ENCODE measurements at places on chromosomes 12 and 14. TPM values are rescaled to one million over a fixed set of nuclear protein-coding genes. Genes with fewer than 3 reads are reported as not detected.

The APOF gene
- polyA plus RNA-seq: not detected

The ARHGAP9 gene
- polyA plus RNA-seq: 1.0 TPM

The ACVR1B gene
- 13.5 TPM for polyA plus RNA-seq

The STXBP6 gene
- polyA plus RNA-seq: 0.36 TPM

The SELPLG gene
- polyA plus RNA-seq: 2.8 TPM

The ABCC9 gene
- polyA plus RNA-seq: 0.02 TPM

The SYNDIG1L gene
- polyA plus RNA-seq: not detected

The ANAPC5 gene
- 110 TPM for polyA plus RNA-seq

The LMNTD1 gene
- 0.32 TPM for polyA plus RNA-seq

The DENND5B gene
- polyA plus RNA-seq: 5.3 TPM

The RNFT2 gene
- polyA plus RNA-seq: 3.8 TPM

The OVCH1 gene
- polyA plus RNA-seq: not detected

The AMDHD1 gene
- 0.07 TPM for polyA plus RNA-seq

The ENDOU gene
- not detected for polyA plus RNA-seq

- H3K27me3 ChIP-seq: no peaks in the 10 kb centered on the region
- peaks cover 27% of the 10 kb centered on the region for H3K4me1 ChIP-seq
- H3K27ac ChIP-seq: no peak overlapping the region
- peaks cover 3% of the 10 kb centered on the region for H3K36me3 ChIP-seq
Observed at GRCh38 chr12:57756406-57757341, 1.8 kb downstream of the MARCHF9 start.

- H3K36me3 ChIP-seq: no peaks in the 10 kb centered on the region
- no peaks in the 10 kb centered on the region for H3K27me3 ChIP-seq
- no peak for DNase-seq
- peaks cover 6% of the 10 kb centered on the region for H3K4me1 ChIP-seq
- no peak overlapping the region for H3K27ac ChIP-seq
Observed at GRCh38 chr12:49274396-49275069, 9.7 kb downstream of the TUBA1C start.

DNA sequence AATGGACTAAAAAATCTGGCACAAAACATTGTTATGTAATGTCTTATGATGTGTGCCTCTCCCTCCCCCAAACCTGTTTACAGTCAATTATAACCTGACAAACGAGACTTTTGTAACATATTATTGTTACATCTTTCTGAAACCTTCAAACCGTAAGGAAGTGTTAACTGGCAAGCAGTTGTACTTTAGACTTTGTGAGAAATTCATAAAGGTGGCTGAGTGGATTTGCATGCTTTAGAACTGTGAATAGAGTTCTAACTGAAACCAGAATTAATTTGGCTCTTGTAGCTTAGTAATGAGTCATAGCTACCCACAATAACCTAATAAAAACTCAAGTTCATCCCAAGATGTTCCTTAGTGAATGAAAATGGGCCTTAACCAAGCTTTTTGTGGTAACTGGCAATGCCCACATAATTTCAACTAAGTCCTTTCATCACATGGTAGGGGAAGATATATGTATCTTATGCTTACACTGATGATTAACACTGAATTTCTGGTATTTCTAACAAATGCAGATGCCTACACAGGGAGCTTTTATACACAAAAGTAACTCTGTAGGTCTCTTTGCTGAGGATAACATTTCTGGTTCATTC lies 29.7 kb downstream of the RAD9B start:
- no peak overlapping the region for H3K27ac ChIP-seq
- H3K4me1 ChIP-seq: peaks cover 10% of the 10 kb centered on the region
- H3K36me3 ChIP-seq: peaks cover 16% of the 10 kb centered on the region
- no peaks in the 10 kb centered on the region for H3K27me3 ChIP-seq
- DNase-seq: no peak
- H3K4me3 ChIP-seq: no peak overlapping the region

GRCh38 chr12:40829738-40830144 lies 137.5 kb downstream of the CNTN1 start:
- no peaks in the 10 kb centered on the region for H3K36me3 ChIP-seq
- H3K4me1 ChIP-seq: no peaks in the 10 kb centered on the region
- no peak overlapping the region for H3K27ac ChIP-seq

GRCh38 chr12:104121001-104121400 lies 17.0 kb downstream of the NFYB start:
- H3K36me3 ChIP-seq: peaks cover 65% of the 10 kb centered on the region
- peak overlapping the region; percentile 59 for H3K27ac ChIP-seq
- H3K27me3 ChIP-seq: no peaks in the 10 kb centered on the region
- no peak overlapping the region for H3K4me3 ChIP-seq

DNA sequence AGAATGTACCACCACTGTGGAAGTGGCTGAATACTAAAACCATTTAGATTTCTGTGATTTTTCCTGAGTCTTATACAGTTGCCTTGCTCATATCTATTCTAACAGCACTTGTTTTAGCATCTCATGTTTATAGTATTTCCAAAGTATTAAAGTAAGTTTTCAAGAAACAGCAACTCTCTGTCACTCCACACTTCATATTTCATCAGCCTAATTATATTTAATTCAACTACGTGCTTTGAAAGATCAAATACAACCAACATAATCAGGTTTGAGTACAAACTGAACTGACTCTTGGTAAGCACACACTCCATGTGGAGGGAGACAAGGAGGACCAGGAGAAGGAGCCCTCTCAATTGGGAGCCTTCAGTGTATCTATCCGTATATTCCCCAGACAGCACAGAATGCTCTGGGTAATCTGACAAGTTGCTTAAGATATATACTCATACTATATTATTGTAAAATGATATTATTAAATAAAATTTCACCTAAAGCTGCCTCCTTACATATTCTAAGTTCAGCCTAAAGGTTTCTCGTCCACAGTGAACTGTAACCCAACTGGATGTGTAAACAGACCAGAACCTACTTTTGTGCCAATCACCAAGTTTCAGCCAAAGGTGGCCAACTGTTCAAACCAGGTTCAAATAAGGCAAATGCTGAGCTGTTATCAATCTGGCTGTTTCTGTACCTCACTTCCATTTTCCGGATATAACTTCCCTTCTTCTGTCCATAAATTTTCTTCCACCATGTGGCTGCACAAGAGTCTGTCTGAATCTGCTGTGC lies 105.0 kb upstream of the RASSF8 start:
- H3K36me3 ChIP-seq: no peaks in the 10 kb centered on the region
- H3K27me3 ChIP-seq: no peaks in the 10 kb centered on the region
- no peaks in the 10 kb centered on the region for H3K4me1 ChIP-seq
- H3K4me3 ChIP-seq: no peak overlapping the region
- no peak for DNase-seq

GRCh38 chr12:130813436-130813835 lies 25.6 kb downstream of the STX2 start:
- H3K36me3 ChIP-seq: peaks cover 45% of the 10 kb centered on the region
- no peaks in the 10 kb centered on the region for H3K4me1 ChIP-seq
- H3K27me3 ChIP-seq: no peaks in the 10 kb centered on the region

DNA sequence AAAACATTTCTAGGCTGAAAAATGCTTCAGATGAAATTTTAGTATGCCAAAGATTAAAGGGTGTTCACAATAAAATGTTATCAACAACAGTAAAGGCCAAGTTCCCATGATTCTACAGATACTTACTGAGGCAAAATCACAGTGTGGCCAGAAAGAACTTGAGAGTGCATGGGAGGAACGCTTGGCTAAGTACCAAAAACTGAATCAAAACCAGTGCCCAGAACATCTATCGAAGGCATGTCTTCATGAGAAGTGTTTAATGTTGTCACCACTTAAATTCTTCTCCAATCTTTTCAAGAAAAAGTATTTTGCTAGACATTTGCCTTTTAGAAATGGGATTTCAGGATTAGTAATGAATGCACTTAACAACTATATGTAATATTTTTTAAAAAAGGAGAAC lies 41.5 kb downstream of the KIF21A start:
- H3K27ac ChIP-seq: peak overlapping the region; percentile 65
- H3K27me3 ChIP-seq: no peaks in the 10 kb centered on the region
- no peak for DNase-seq
- no peak overlapping the region for H3K4me3 ChIP-seq
- H3K36me3 ChIP-seq: no peaks in the 10 kb centered on the region

GRCh38 chr12:3097186-3097804 lies 20.1 kb downstream of the TSPAN9 start:
- peak overlapping the region; percentile 71 for H3K27ac ChIP-seq
- no peaks in the 10 kb centered on the region for H3K27me3 ChIP-seq
- no peak overlapping the region for H3K4me3 ChIP-seq
- H3K4me1 ChIP-seq: peaks cover 18% of the 10 kb centered on the region
- no peaks in the 10 kb centered on the region for H3K36me3 ChIP-seq

GRCh38 chr14:63895510-63895909 lies 42.7 kb downstream of the SYNE2 start:
- H3K36me3 ChIP-seq: no peaks in the 10 kb centered on the region
- no peak for DNase-seq
- peak overlapping the region; percentile 78 for H3K27ac ChIP-seq
- H3K4me3 ChIP-seq: no peak overlapping the region

DNA sequence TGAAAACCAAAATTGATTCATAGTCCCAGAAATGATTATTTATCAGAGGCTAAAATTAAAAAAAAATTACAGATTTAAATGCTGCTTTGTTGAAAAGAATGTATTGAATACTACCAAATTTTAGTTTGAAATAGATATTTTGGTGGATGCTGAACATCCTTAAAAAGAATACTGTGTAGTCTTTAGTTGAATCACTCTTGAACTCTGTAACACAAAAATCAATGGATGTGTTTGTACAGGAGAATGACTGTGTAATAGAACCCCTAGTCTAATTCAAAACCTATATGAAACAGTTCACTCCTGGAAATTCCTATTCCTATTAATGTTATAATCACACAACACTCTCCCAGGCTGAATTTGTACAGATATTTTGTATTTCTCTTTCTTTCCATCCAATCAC lies 1.5 kb upstream of the TSPAN8 start:
- no peaks in the 10 kb centered on the region for H3K27me3 ChIP-seq
- no peak for DNase-seq
- no peaks in the 10 kb centered on the region for H3K36me3 ChIP-seq
- peaks cover 5% of the 10 kb centered on the region for H3K4me1 ChIP-seq

GRCh38 chr12:64139021-64139420 lies 83.1 kb downstream of the KICS2 start:
- H3K4me1 ChIP-seq: no peaks in the 10 kb centered on the region
- H3K4me3 ChIP-seq: no peak overlapping the region
- no peak overlapping the region for H3K27ac ChIP-seq
- DNase-seq: no peak

GRCh38 chr14:72350215-72350614 lies 418.0 kb downstream of the RGS6 start:
- H3K36me3 ChIP-seq: no peaks in the 10 kb centered on the region
- no peak for DNase-seq
- no peaks in the 10 kb centered on the region for H3K4me1 ChIP-seq
- no peak overlapping the region for H3K4me3 ChIP-seq
- no peak overlapping the region for H3K27ac ChIP-seq
- H3K27me3 ChIP-seq: no peaks in the 10 kb centered on the region

- no peak overlapping the region for H3K4me3 ChIP-seq
- H3K36me3 ChIP-seq: no peaks in the 10 kb centered on the region
- DNase-seq: no peak
- H3K27ac ChIP-seq: no peak overlapping the region
- H3K4me1 ChIP-seq: peaks cover 9% of the 10 kb centered on the region
- no peaks in the 10 kb centered on the region for H3K27me3 ChIP-seq
Observed at GRCh38 chr12:46839964-46840363, 14.2 kb upstream of the SLC38A4 start.

GRCh38 chr14:66237741-66238140 lies 248.4 kb upstream of the CCDC196 start:
- no peaks in the 10 kb centered on the region for H3K27me3 ChIP-seq
- H3K4me1 ChIP-seq: peaks cover 22% of the 10 kb centered on the region
- no peak for DNase-seq
- H3K36me3 ChIP-seq: no peaks in the 10 kb centered on the region
- no peak overlapping the region for H3K4me3 ChIP-seq

DNA sequence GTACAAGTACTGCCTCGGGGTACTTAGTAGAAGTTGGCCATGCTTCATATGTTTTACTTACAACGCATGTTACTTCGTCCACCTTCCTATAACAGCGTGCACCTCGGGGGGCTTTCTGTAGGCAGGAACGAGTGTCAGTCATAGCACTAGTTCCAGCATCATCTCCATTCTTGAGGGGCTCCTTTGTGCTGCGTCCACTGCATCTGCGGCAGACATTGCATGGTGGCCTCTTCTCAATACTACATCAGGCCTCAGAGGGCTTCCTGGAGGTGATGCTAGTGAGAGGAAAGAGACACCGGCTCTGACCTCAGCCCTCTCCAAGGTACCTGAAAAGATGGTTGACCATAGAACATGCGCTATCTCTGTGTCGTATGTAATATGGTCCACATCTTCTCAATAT lies 121.2 kb upstream of the RTL1 start:
- no peaks in the 10 kb centered on the region for H3K4me1 ChIP-seq
- H3K4me3 ChIP-seq: no peak overlapping the region
- no peak for DNase-seq
- H3K36me3 ChIP-seq: no peaks in the 10 kb centered on the region
- no peak overlapping the region for H3K27ac ChIP-seq

GRCh38 chr12:42143452-42144157 lies 1.1 kb downstream of the GXYLT1 start:
- peaks cover 4% of the 10 kb centered on the region for H3K4me1 ChIP-seq
- H3K27ac ChIP-seq: peak overlapping the region; percentile 53
- H3K27me3 ChIP-seq: no peaks in the 10 kb centered on the region
- DNase-seq: peak; percentile 34

- H3K4me3 ChIP-seq: no peak overlapping the region
- H3K36me3 ChIP-seq: no peaks in the 10 kb centered on the region
- no peaks in the 10 kb centered on the region for H3K4me1 ChIP-seq
- H3K27ac ChIP-seq: no peak overlapping the region
- peaks cover 4% of the 10 kb centered on the region for H3K27me3 ChIP-seq
- no peak for DNase-seq
Observed at GRCh38 chr12:5110345-5110744, 66.7 kb downstream of the KCNA5 start.

- no peak overlapping the region for H3K4me3 ChIP-seq
- 0 out of 2 replicates have a peak, but pooled peaks cover 6% of the 10 kb centered on the region for H3K4me1 ChIP-seq
- H3K27me3 ChIP-seq: no peaks in the 10 kb centered on the region
- peak; percentile 81 for DNase-seq
- no peak overlapping the region for H3K27ac ChIP-seq
- H3K36me3 ChIP-seq: no peaks in the 10 kb centered on the region
Observed at GRCh38 chr14:99982537-99983250, 82.5 kb upstream of the EVL start.

GRCh38 chr14:95056476-95056875 lies 100.9 kb downstream of the DICER1 start:
- H3K36me3 ChIP-seq: no peaks in the 10 kb centered on the region
- DNase-seq: no peak
- no peaks in the 10 kb centered on the region for H3K4me1 ChIP-seq
- H3K27me3 ChIP-seq: no peaks in the 10 kb centered on the region
- no peak overlapping the region for H3K4me3 ChIP-seq
- no peak overlapping the region for H3K27ac ChIP-seq

- no peak overlapping the region for H3K4me3 ChIP-seq
- no peak for DNase-seq
- peaks cover 14% of the 10 kb centered on the region for H3K4me1 ChIP-seq
- H3K27me3 ChIP-seq: no peaks in the 10 kb centered on the region
- no peaks in the 10 kb centered on the region for H3K36me3 ChIP-seq
Observed at GRCh38 chr12:89575374-89575773, 49.5 kb upstream of the POC1B start.

GRCh38 chr12:75177997-75178396 lies 31.6 kb downstream of the KCNC2 start:
- H3K4me3 ChIP-seq: no peak overlapping the region
- no peak for DNase-seq
- H3K27ac ChIP-seq: peak overlapping the region; percentile 75
- H3K36me3 ChIP-seq: no peaks in the 10 kb centered on the region
- no peaks in the 10 kb centered on the region for H3K27me3 ChIP-seq

GRCh38 chr14:50762001-50762930 lies 68.7 kb downstream of the NIN start:
- no peak for DNase-seq
- H3K4me1 ChIP-seq: peaks cover 7% of the 10 kb centered on the region
- no peak overlapping the region for H3K27ac ChIP-seq

- no peak overlapping the region for H3K4me3 ChIP-seq
- H3K27ac ChIP-seq: no peak overlapping the region
- H3K36me3 ChIP-seq: peaks cover 55% of the 10 kb centered on the region
- H3K4me1 ChIP-seq: peaks cover 6% of the 10 kb centered on the region
- no peaks in the 10 kb centered on the region for H3K27me3 ChIP-seq
Observed at GRCh38 chr14:67650694-67651093, 23.7 kb downstream of the VTI1B start.

Data from SK-N-SH (cell line).